ENCODE measurements at places on chromosomes 11 and 22.

DNA sequence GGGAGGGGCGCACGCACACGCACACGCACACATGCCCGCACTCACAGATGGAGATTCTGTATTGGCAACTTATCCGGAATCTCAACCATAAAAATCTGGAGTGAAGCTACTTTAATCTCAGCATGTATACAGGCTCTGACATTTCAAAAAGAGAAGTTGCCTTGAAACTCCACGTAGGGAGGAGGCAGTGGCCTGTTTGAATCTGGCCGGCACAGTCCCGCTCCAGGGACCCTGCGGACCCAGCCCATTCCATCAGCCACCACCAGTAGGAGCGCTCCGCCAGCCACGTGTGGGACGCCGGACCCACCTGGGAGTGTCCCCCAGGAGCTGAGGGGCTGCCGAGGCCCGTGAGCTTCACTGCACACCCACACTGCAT is 1.9 kb upstream of the SYT8 start:
- no peak for DNase-seq

DNA sequence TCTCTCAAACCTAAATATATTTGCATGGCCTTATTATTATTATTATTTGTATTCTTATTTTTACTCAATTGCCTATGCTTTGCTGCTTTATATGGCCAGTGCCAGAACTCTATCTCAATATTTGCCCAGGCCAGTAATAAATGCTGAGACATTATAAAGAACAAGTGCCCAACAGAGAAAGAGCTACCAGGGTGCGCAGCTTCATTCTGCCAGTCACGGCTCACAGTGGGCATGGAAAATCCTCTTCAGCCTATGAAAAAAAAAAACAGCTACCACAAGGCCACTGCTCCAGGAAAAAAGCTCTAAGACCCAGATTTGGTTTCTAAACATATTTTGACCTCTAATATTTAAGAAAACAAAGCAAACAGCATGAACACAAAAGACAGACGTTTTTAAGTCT is 1223.6 kb downstream of the LRRC4C start:
- DNase-seq, result no peak

DNA sequence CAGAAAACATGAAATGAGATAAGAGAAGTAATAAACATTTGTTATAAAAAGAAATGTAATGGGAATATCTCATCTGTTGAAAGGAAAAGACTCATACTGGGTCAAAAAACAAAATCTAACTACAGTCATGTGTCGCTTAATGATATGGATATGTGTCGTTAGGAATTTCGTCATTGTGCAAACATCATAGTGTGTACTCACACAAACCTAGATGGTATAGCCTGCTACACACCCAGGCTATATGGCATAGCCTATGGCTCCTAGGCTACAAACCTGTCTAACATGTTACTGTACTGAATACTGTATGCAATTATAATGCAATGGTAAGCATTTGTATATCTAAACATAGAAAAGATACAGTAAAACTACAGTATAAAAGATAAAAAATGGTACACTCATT is 89.8 kb upstream of the ZC3H12C start:
- DNase-seq, result no peak

DNA sequence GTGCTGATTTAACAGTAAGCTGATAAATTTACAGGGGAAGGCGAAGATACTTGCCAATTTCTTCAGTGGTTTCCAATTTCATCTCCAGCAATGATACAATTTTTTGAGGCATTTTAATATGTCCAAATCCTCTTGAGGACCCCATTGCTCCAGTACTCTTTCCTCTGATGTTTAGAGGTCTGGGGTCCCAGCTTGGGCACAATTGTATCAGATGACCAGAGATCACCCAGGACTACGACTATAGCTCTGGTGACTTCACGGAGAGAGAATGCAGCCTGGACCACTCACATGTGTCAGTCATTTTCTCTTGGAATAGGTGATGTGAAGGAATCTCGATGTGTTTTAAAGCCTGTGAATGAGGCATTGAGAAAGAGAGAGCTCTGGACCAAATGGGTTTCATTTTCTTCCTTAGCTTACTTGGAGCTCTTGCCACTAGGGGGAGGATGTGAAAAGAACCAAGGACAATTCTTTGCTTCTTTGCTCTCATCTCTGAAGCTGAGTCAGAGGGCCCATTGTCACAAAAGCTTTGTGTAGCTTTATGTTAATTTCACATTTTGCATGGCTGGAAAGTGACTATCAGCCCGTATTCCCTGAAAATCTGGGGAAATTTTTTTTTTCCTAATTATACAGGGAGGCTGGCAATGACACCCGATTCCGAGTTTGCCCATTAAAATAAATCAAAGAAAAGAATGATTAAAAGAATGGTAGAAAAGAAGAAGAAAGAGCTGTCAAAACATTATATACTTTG is 6.7 kb upstream of the CCDC90B start:
- no peak for DNase-seq

- DNase-seq, result no peak
Observed at GRCh38 chr22:40491990-40492631, 121.7 kb downstream of the SGSM3 start.

GRCh38 chr11:315051-315481 is 1.2 kb downstream of the IFITM1 start:
- no peak for DNase-seq

- DNase-seq, result no peak
Observed at GRCh38 chr22:37167176-37167980, 17.7 kb upstream of the IL2RB start.

GRCh38 chr22:45351956-45352355 is 42.2 kb downstream of the FAM118A start:
- no peak for DNase-seq

Measured in activated naive CD4-positive, alpha-beta T cell (primary cell).